ENCODE measurements at places on chromosomes 3 and 15. TPM values are rescaled to one million over a fixed set of nuclear protein-coding genes. Genes with fewer than 3 reads are reported as not detected.
A peak's percentile ranks its signal among the peaks of the same experiment; 100 is the strongest.

Gene BOC
- not detected for total RNA-seq

Gene GPR87
- total RNA-seq = not detected

GRCh38 chr3:10511809-10512494 is 6.6 kb upstream of the ATP2B2 start:
- no peak overlapping the region for H3K4me3 ChIP-seq
- no peaks in the 10 kb centered on the region for H3K27me3 ChIP-seq
- no peak for DNase-seq
- H3K27ac ChIP-seq = no peak overlapping the region
- no peaks in the 10 kb centered on the region for H3K4me1 ChIP-seq

GRCh38 chr3:37707428-37708372 is 154.0 kb upstream of the CTDSPL start:
- H3K27me3 ChIP-seq = peaks cover 20% of the 10 kb centered on the region
- peaks cover 8% of the 10 kb centered on the region for H3K4me1 ChIP-seq
- no peak overlapping the region for H3K4me3 ChIP-seq
- H3K36me3 ChIP-seq = no peaks in the 10 kb centered on the region
- no peak overlapping the region for H3K27ac ChIP-seq

DNA sequence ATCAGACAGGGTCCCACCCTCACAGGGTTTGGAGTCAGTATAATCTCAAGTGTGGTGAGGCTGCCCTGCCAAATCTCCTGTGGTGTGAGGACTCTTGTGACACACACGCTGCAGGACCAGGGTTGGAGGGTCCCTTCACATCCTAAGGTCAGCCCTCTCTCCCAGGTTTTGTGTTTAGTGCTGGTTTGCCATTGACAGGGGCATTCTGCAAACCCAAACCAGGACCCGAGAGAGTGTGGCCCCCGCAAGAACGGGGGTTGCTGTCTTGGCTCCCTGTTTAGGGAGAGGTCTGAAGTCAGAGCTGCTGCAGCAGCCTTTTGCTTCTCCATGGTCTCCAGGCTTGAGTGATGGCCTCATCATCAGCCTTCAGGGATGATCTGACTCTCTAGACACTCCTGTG is 14.7 kb downstream of the FAM107A start:
- no peaks in the 10 kb centered on the region for H3K4me1 ChIP-seq
- H3K4me3 ChIP-seq = no peak overlapping the region
- H3K36me3 ChIP-seq = no peaks in the 10 kb centered on the region
- H3K27me3 ChIP-seq = no peaks in the 10 kb centered on the region
- H3K27ac ChIP-seq = no peak overlapping the region
- no peak for DNase-seq

Gene LRRFIP2
- 31.7 TPM for total RNA-seq

- H3K27me3 ChIP-seq = peaks cover 3% of the 10 kb centered on the region
- H3K27ac ChIP-seq = no peak overlapping the region
- no peaks in the 10 kb centered on the region for H3K36me3 ChIP-seq
- no peak for DNase-seq
- H3K4me1 ChIP-seq = no peaks in the 10 kb centered on the region
- H3K4me3 ChIP-seq = no peak overlapping the region
Measured at GRCh38 chr3:160870327-160870726, 114.3 kb downstream of the PPM1L start.

DNA sequence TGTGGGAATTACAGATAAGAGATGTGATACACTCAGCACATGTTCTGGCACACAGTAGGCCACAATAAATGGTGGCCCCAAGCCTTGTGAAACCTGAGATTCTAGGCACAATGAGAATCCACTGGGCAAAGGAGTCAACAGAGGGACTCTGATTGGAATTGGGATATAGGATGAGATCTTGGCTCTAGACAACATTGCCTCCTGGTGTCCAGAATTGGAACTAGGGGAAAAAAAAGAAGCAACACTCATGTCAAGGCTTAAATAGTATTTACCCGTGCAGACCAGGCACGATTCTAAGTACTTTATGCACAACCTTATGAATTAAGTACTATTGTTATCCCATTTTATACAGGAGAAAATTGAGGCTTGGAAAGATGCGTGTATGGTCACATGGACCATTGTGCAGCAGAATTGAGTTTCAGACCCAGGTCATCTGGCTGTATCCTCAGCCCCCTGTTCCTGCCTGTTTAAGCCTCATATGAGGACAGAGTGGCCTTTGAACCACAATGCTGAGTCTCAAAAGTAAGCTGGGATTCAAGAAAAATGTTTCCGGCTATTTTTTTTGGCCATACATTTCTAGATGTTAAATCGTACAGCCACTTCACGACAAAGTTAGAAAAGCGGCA is 124.8 kb downstream of the SV2B start:
- DNase-seq = no peak
- no peak overlapping the region for H3K27ac ChIP-seq
- no peak overlapping the region for H3K4me3 ChIP-seq
- H3K4me1 ChIP-seq = no peaks in the 10 kb centered on the region
- no peaks in the 10 kb centered on the region for H3K36me3 ChIP-seq
- peaks cover 13% of the 10 kb centered on the region for H3K27me3 ChIP-seq

Gene CDHR4
- total RNA-seq = not detected

DNA sequence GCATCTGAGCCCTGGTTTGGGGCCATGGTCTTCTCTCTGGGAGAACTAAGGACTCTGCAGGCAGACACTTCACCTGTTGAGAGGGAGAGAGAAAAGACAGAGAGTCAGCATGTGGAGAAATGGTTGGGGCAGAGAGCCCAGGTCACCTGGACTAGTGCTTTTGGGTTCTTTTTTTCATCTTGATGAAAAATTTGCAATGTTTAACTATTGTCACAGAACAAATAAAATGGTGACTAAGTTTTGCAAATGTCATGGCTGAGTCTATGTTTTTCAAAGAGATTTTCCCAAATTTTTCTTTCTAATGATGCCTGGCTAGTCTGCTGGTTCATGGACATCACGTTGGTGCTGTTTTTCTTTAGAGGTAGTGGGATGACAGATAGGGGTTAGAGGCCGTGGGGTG is 17.8 kb downstream of the FAH start:
- no peaks in the 10 kb centered on the region for H3K27me3 ChIP-seq
- no peak overlapping the region for H3K4me3 ChIP-seq

- H3K4me3 ChIP-seq = no peak overlapping the region
- peaks cover 28% of the 10 kb centered on the region for H3K27me3 ChIP-seq
- DNase-seq = peak; percentile 56
- no peak overlapping the region for H3K27ac ChIP-seq
- no peaks in the 10 kb centered on the region for H3K4me1 ChIP-seq
Measured at GRCh38 chr15:58043192-58043903, 22.2 kb downstream of the ALDH1A2 start.

Gene SAMMSON
- not detected for total RNA-seq

Gene ZCWPW2
- total RNA-seq = 0.31 TPM

DNA sequence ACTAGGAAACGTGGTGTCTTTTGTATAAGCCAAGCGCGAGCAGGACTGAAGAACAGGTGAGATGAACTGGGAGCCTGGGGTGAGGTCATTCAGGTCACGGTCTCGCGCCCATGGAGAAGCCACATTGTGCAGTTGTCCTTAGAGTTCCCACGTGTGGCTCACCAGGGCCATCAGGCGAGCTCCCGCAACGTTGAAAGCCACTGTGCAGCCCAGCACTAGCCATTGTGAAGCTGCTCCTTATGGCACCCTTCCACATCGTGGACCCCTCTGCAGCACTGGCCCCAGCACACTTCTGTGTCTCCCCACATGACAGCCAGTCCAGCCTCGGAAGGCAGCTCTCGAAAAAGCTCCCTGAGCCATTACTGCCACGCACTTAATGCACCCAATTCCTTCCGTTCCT is 7.6 kb upstream of the APBA2 start:
- no peaks in the 10 kb centered on the region for H3K36me3 ChIP-seq
- no peak overlapping the region for H3K27ac ChIP-seq
- no peaks in the 10 kb centered on the region for H3K27me3 ChIP-seq
- H3K4me3 ChIP-seq = no peak overlapping the region

DNA sequence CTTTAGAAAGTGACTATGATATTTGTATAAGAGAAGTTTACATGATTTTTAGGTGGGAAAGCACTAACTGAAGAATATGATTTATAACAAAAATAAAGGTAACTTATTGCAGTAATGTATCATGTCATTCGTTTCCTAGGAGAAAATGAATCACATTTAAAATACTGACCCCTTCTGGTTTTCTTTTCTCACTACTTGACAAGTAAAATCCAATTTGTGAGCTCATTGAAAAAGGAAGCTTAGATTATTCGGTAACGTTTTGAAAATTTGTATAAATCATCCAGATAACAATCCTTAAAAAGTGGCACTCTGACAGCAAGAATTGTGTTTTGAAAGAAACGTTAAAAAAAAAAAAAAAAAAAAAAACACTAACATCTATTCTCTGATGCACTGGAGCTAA is 39.0 kb downstream of the NSUN3 start:
- DNase-seq = no peak
- no peak overlapping the region for H3K27ac ChIP-seq
- H3K4me1 ChIP-seq = peaks cover 2% of the 10 kb centered on the region
- no peak overlapping the region for H3K4me3 ChIP-seq
- peaks cover 21% of the 10 kb centered on the region for H3K36me3 ChIP-seq

DNA sequence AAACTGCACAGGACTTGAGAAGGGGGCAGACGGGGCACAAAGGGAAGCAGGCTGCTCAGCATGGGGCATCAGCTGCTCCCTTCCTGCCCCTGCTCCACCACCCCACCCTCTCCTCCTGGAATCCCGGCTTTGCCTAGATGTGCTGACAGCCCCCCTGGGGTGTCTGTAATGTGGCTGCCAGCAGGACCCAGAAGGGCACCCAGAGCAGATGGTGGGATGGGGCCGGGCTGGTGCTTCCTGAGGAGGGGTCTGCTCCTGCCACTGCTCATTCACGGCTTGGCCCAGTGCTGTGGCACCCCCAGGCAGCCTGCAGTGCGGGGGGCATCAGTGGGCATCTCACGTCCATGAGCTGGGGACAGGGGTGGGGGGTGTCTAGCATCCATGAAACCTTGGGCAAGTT is 10.2 kb downstream of the H1-8 start:
- H3K36me3 ChIP-seq = no peaks in the 10 kb centered on the region
- peaks cover 19% of the 10 kb centered on the region for H3K4me1 ChIP-seq
- DNase-seq = no peak
- H3K27ac ChIP-seq = no peak overlapping the region
- H3K4me3 ChIP-seq = no peak overlapping the region
- H3K27me3 ChIP-seq = peaks cover 20% of the 10 kb centered on the region

DNA sequence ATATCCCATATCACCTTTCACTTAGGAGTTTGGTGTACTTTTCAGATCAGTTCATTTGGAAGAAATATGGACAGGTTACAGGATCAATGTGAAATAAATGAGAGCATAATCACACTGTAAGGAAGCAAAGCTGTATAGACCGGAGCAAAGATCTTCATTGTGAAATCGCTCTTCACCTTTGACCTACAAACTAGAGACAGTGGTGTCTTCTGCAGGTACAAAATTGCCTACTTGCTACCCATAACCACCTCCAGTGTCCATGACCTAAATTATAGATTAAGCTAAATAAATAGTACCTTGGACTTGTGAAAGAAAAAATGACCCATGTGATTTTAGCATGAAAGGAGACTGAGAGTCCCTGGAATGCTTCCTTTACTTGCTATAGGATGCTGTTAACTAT is 379.5 kb upstream of the SUCLG2 start:
- no peaks in the 10 kb centered on the region for H3K36me3 ChIP-seq
- peaks cover 8% of the 10 kb centered on the region for H3K27me3 ChIP-seq
- no peak overlapping the region for H3K4me3 ChIP-seq
- no peak for DNase-seq
- H3K4me1 ChIP-seq = no peaks in the 10 kb centered on the region

DNA sequence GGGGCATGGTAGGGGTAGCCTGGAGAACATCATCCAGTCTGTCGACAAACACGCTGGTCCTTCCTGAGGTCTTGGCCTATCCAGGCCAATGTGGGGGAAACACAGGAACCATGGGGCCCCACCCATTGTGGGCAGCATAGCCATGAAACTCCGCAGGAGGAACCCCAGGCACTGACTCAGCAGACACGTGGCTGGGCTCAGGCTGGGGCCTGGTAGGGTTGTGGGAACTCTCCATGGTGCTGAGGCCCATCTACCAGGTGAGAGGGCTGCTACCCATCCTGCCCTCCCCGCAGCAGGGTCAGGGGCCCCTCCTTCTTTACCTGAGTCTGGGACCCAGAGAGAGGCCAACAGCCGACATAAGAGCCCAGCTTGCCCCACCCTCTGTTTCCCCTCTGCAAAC is 22.6 kb upstream of the CACNA2D2 start:
- DNase-seq = peak; percentile 84
- no peaks in the 10 kb centered on the region for H3K36me3 ChIP-seq
- H3K4me3 ChIP-seq = no peak overlapping the region
- peaks cover 18% of the 10 kb centered on the region for H3K27me3 ChIP-seq
- H3K27ac ChIP-seq = no peak overlapping the region

- no peaks in the 10 kb centered on the region for H3K4me1 ChIP-seq
- H3K36me3 ChIP-seq = no peaks in the 10 kb centered on the region
- no peak overlapping the region for H3K27ac ChIP-seq
- no peak for DNase-seq
Measured at GRCh38 chr3:174810254-174810653, 48.9 kb upstream of the NAALADL2 start.

GRCh38 chr3:25527801-25528200 is 99.7 kb downstream of the RARB start:
- no peaks in the 10 kb centered on the region for H3K36me3 ChIP-seq
- no peak overlapping the region for H3K27ac ChIP-seq
- no peak overlapping the region for H3K4me3 ChIP-seq
- no peak for DNase-seq
- peaks cover 6% of the 10 kb centered on the region for H3K27me3 ChIP-seq

Measured in activated CD8-positive, alpha-beta T cell treated with anti-CD3 and anti-CD28 coated beads, Interleukin-2, amount 10 ng/mL, durations not matched to agents 7 days and 5 days (primary cell).